ENCODE measurements at places on chromosomes 7 and 10. TPM values are rescaled to one million over a fixed set of nuclear protein-coding genes. Genes with fewer than 3 reads are reported as not detected.

The EN2 gene
- not detected for polyA plus RNA-seq

The HOXA10 gene
- 0.06 TPM for polyA plus RNA-seq

The GCK gene
- 1.1 TPM for polyA plus RNA-seq

DNA sequence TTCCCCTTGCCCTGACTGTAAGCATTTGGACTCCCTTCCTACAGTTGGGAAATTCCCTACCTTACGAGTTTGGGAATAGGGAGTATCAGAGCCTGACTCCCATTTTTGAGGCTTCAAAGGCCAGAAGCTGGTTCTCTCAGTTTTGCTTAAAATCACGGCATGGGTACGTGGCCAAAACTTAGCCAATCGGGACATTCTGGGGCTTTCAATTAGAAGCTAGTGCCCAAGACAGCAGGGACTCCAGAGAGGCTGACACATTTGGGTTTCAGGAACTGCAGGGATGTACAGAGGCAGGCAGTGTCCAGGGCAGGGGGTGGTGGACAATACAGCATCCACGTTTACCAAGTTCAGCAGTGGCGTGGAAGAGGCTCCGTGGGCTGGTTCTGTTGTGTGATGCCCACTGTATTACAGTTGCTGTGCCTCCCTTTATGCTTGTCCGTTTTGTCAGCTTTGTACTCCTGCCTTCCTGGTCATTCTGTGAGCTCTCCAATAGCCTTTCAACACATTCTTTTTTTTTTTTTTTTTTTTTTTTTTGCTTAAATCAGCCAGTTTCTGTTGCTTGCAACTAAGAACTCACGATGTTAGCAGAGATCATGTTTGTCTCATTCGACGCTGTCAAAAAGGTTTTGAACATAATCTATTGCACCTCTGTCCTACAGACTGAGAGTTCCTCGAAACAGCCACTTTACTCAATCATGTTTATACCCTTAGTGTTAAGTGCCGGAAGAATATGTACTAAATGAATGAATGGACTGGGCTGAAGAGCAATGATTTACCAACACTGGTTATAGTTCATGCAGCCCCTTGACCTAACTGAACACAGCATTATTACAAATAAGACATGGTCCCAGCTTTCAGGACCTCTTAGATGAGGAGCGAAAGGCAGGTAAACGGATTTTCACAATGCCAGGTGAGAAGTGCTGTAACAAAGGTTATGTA is 1.1 kb downstream of the GGCT start:
- DNase-seq: no peak

GRCh38 chr7:92714767-92715166 is 121.6 kb downstream of the CDK6 start:
- no peak for DNase-seq

DNA sequence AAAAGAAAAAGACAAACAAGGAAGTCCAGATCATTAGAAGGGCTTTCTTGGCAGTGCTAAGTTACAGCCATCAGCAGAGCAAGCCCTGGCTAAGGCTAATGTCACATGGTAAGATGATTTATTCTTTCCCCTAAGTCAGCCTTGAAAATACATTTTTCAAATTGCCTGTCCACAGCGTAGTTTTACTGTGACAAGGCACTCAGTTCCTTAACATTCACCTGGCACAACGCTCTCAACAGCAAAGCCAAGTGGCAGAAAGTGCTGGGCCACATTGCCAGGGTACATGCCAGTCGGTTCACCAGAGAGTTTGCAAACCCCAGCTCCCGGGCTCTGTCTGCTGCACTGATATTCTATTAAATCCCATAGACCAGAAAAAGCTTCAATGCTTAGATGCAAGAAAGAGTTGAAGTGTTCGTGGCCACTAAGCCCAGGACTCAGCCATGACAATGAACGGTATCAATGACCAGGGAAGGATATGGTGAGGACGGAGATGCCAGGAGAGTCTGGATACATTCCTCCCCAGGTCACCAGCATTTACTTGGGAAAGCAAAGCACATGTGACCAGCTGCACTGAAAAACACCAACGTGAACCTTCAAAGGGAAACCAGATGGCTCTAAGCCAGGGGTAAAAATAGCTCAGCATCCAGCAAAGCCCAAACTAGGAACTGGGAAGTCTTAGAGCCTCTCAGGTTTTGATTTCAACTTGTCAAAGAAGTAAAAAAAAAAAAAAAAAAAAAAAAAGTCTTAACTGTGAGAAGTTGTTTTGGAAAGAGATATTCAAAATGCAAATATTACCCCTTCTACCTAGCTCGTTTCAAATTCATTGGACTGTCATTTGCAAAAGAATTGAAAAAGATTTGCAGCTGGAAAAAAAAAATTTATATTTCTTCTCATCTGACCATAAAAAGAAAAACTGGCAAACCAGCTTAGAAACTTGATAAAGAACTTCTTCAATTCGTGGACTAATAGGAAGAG is 23.9 kb upstream of the MPP7 start:
- peak; percentile 4 for DNase-seq

DNA sequence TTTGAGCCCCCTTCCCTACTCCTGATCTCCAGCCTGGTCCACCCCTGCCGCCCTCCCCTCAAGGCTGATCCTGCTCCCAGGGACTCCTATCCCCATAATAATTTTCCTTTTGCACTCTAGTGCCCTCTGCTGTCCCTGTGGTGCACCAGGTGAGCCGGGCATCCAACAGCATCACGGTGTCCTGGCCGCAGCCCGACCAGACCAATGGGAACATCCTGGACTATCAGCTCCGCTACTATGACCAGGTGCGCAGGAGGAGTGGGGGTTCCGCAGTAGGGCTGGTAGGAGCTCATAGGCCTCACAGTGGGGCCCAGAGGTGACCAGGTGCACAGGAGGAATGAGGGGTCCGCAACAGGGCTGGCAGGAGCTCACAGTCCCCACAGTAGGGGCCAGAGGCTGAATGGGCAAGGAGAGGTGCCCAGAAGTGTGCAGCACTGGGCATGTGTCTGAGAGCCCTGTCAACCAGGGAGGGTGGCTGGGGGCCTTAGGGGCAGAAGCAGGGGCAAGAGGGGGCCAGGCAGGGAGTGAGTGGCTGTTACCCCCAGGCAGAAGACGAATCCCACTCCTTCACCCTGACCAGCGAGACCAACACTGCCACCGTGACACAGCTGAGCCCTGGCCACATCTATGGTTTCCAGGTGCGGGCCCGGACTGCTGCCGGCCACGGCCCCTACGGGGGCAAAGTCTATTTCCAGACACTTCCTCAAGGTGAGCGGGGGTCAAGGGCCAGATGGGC is 11.7 kb downstream of the EPHB6 start:
- peak; percentile 61 for DNase-seq

DNA sequence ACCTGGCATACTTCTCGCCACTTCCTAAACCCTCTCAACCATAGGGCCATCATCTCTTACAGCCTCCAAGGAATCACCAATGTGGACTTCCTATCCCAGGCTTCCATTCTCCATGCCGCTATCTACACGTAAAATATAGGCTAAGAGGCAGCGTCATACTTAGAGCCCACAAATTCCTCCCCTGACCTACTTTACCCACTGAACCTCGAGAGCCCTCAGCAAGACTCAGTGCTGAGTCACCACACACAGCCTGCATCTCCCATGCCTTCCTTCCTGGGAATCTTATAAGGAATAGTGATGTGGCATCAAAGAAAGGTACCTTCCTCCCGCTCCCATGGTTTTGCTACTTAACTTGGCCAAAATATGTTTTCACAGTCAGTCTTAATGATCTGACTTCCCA is 435.6 kb upstream of the NFE2L3 start:
- DNase-seq: no peak

GRCh38 chr10:127195041-127195506 is 1.3 kb downstream of the INSYN2A start:
- peak; percentile 11 for DNase-seq

DNA sequence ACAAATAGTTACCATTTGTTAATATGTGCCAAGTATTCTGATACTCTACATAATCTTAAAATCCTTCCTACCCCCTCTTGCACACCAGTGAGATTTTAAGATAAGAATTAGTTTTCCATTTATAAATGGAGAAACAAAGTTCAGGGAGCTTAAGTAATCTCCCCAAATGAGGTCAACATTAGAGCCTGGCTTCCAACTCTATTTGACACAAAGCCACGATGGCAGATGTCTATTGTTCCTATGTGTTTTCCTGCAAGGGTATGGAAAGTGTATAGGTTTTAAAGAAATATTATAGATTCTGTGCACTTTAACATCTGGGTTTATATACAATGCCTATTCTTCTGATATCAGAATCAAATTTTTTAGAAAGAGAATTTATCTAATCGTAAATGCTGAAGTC is 143.9 kb upstream of the SEMA3C start:
- no peak for DNase-seq

DNA sequence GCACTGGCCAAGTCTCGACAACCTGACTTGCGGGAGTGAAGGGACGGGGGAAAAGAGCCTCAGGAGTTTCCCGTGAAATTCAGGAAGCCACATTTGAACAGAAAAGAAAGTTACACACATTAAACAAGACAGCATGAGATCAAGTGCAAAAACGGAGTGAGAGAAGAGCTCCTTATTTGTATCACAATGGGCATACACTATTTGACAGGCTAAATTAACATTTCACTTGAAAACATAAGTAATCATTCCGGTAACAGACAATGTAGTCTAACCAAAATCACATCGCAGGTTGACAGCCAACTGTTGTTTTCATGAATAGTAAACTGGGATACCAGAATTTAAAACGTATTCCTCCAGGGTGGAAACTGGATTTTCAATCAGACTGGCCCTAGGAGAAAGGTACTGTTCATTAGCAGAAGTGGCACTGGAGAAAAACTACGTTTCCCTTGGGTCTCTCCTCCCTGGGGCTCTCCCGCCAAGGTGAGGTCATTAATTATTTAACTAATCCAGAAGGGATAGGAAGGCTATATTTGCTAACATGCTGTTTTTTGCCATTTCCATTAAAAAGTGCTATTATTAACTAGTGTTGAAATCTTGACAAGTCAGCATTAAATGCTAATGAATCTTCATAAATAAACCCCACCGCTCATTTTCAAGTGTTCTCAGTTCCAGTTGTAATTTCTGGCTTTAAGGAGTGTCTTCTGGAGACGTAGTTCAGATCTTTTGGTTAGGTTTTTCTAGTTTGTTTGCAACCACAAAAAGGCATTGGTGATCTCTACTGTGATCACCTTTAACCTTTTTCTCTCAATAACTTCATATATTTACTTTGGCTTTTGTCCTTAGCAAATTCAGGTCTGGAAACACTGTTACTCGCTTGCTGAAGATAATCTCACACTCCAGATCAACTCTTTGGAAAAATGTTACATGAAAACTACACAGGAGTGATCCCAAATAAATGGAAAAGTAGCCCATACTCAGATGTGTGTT is 25.1 kb downstream of the RHEB start:
- no peak for DNase-seq

- DNase-seq: no peak
Observed at GRCh38 chr10:71912431-71912830, 51.8 kb upstream of the CHST3 start.

- peak; percentile 78 for DNase-seq
Observed at GRCh38 chr7:51635775-51636174, 319.2 kb upstream of the COBL start.

DNA sequence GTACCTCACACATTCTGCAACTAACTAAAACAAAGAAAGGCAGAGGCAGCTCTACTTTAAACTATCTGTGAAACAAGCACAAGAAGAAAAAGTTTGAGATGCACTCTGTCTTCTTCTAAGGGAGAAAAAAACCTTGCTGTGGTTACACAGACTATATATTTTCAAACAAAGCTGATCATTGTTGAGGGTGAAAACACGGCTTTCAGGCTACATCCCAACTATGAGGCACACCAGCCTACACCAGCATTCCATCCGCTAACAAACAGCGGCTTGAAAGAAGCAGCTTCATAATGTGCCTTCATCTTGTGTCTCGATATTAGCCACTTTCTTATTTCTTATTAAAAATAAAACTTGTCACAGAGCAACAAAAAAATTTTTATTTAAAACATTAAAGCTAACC is 79.1 kb downstream of the USP6NL start:
- no peak for DNase-seq

DNA sequence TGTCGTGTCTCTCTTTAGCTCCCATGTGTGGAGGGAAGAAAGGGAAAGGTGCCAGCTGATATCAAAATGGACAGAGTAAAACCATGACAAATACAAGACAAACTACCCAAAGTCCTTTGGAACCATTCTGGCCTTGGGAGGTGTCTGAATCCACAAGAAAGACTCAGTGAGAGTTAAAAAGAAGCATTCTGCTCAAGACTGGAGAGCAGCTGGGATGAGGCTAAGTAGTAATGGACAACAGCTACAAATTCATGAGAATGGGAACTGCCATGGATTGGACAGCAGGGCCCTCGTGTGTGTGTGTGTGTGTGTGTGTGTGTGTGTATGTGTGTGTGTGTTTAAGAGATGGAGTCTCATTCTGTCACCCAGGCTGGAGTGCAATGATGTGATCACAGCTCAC is 39.6 kb upstream of the MYL10 start:
- no peak for DNase-seq

GRCh38 chr7:22771872-22772228 is 44.9 kb downstream of the IL6 start:
- no peak for DNase-seq

DNA sequence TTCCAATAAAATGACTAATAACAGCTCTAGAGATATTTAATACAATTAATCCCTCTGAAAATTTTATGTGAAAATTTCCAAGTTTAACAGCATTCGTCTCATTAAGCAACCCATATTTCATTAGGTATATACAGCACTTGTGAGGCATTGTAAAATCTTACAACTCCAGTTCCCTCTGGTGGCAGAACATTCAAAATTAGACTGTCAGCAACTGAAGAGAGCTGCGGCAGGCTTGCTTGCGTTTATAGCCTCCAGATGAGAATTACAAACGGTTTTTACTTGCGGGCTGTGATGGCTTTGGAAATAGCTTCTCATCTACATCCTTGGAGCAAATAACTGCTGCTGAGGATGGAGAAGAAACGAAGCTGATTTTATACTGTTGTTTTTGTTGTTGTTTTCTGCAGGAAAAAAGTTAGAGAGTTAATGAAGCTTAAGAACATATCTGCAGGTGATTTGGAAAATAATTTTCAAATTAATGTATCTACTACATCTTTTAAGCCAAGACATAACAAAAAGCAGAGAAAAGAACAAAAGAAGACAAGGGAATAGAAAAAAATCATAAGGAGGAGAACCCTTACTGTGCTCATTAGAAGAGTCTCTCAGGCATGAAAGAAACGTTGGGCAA is 171.3 kb downstream of the MAGI2 start:
- peak; percentile 25 for DNase-seq

- no peak for DNase-seq
Observed at GRCh38 chr10:11448545-11449244, 162.8 kb downstream of the USP6NL start.

DNA sequence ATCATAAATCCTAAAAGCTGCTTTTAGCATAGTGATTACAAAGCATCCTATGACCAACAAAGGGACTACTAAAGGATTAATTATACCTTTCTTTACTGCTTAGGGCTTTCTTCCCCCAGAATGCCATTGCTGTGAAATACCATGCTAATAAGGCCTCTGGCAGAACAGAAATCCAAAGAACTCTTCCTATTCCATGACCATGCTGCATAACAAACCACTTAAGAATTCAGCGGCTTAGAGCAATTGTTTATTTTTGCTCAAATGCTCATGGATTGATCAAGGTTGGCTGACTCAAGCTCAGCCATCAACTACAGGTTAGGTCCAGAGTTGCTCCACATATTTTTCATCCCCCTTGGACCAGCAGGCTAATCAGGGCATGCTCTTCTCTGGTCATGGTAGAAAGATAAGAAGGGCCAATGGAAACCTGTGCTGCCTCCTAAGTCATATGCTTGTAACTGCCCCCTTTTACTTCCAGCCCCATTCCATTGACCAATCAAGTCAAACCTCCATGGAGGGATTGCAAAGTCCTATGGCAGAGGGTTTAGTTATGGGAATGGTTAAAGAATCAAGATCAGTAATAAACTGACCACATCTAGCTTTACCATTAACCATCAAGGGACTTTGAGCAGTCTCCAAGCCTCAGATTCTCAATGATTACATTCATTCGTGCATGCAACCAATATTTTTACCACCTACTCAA is 244.4 kb upstream of the FZD1 start:
- no peak for DNase-seq
